ENCODE measurements at places on chromosomes 7 and 10.

DNA sequence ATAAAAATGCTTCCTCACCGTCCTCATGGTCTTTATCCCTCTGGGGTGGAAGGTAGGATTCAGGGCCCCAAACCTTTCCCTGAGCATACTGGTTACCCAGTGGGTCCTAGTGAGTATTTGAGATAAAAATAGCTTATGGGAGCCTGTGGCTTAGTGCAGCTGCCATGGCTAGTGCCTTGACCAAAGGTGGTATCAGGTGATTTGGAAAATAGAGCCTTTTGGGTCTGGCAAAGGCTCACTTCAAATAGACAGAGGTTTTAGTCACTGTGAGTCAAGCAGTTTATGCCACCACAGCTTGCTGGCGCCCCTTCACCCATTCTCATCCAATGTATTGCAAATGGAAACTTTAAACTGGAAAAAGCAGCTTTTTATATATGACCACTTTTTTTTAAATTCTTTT, 30.4 kb downstream of the PLAU start:
- no peak for DNase-seq

- no peak for DNase-seq
These were observed 187.9 kb upstream of the INHBA start for GRCh38 chr7:41890631-41891274.

GRCh38 chr10:77542710-77543259, 94.8 kb downstream of the KCNMA1 start:
- DNase-seq: no peak

DNA sequence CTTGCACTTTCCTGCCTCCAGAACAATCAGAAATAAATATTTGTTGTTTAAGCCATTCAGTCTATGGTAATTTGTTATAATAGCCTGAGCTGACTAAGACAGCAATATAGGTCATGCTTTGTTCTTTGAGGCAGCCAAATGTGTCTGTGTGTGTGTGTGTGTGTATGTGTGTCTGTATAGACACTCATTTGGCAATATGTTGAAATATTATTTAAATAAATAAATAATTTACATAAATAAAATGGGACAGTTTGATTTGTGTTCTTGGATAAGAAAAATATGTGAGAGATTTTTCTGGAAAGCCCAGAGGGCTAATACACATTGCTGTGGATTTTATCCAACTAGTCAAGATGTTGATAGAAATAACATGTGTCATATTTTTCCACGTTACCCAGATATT, 140.2 kb downstream of the PTN start:
- no peak for DNase-seq

Data from stimulated activated CD4-positive, alpha-beta T cell treated with anti-CD3 and anti-CD28 coated beads, Interleukin-1b, Interleukin-23, amount 100 ng/mL, for 48 hours (primary cell).